NCI-H1105 treated with DMSO at 0.1 percent for 48 hours (cell line): ENCODE measurements at places on chromosomes 5 and 9.

- no peak for DNase-seq
These were observed 437.1 kb downstream of the PRR16 start for GRCh38 chr5:120901199-120901598.

GRCh38 chr9:90946982-90947381 is 145.4 kb downstream of the SYK start:
- DNase-seq, result no peak

DNA sequence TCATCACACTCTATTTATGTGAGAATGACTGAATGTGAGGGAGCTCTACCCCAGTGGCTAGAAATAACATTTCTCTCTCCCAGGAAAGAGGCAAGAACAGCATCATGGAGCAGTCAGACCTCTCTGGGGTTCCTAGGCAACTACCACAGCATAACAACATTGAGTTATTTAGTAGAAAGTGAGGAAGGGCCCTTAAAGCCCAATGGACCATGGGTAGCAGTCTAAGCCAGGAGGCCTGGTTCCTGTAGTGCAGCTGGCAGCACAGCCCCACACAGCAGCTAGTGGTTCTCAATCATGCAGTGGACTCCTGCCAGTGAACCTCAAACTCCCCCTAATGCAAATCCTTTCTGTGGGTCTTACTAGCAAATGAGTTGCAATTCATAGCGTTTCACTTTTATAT is 55.3 kb downstream of the SPEF2 start:
- DNase-seq, result no peak

DNA sequence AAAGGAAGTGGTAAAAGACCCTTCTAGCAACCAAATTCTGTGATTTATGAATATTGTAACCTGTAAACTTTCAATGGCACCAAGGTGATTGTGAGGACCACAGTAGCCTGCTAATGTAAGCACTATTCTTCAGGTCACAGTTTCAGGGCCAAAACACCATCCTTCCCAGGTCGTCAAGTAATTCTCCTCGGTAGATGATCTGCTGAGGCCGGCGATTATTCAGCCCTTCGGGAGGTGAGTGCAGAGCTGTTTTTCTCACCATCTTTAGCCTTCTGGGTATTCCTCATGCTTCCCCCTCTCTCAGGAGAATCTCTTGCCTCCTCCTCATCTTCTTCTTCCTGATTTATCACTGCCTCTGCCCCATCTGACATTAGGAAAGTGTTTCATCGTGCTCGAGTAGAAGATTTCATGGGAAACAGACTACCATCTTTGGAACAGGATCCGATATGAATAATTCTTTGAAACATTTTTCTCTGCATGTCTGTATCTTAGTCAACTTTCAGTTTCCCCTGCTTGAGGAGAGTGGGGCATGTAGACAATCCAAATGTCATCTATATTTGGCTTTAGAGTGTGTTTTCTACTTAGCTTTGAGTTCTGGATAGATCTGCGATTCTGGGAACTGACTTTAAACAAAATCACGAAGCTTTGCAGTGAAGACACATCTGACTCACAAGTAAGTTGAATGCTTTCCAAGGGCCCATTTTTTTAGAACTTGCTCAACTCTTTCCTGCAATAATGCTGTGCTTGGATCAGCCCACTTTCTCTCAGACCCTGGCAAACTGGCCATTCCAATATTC is 173.9 kb downstream of the AOPEP start:
- DNase-seq, result no peak

DNA sequence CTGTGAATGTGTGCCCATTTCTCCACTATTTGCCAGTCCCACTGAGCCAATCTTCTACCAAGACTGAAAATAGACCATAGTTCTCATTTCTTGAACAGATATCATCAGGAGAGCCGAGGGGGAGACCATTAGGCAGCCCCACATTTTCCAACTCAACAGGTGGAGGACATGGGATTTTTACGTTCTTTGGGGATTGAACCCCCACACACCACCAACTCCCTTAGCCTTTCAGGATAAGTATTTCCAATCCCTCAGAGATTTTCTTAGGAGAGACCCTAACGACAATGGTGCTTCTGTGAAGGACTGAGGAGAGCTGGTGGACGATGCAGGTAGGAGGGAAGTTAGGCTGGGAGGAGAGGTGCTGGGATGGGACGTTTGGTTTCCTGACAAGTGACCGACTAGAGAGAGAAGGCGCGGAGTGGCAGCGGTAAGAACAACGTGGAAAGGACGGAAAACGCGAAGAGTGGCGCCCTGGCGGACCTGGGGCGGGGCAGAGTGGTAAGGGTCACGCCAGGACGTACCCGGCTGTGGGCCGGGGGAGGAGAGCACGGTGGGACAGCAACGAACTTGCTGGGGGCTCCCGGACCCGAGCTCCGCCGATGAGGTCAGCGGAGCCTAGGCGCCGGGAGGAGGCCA is 681 bp upstream of the CHSY3 start:
- no peak for DNase-seq

- peak; percentile 63 for DNase-seq
These were observed 161.1 kb upstream of the CDH12 start for GRCh38 chr5:23014266-23014665.

DNA sequence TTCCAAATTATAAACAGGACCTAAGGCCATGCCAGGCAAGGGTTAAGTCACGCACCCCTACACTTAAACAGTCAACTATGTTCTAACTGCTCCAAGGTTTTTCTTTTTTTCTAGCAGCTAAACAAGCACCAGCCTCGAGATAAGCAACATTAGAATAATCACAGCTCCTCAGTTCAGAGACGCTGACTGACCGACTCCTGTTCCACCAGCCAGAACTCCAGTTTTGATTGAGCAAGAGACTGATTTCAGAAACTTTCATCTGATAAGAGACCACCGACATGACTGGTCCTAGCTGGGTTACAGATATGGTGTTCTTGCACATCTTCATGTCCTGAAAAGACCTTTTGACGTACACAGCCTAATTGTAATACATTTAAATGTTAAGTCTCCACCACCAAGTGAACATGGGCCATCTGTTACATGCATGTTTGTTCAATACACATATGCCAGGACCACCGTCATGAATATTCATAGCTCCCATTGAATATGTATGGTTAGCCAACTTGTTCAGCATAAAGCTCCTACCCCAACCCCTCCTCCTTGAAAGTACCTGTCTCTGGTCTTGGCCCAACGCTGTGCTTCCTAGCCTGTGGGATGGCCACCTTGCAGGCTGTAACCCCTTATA is 23.7 kb upstream of the OTULINL start:
- no peak for DNase-seq

- no peak for DNase-seq
These were observed 16.9 kb downstream of the TEK start for GRCh38 chr9:27125936-27126335.

DNA sequence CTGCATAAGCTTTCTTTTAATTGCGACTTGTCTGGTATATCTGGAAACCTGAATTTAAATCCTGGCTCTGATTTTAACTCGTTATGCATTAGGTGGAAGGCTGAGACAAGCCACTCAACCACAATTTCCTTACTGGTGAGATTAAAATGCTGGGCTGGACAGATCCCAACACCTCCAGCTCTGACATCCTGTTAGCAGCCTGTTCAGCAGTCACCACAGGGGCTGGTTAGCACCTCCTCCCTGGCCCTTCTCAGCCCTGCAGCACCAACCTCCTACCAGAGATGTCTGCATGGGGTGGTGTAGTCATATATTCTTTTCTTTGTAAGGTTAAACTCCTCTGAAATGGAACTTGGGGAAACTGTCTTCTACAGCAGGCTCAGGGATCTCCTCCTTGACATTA is 156.5 kb upstream of the NFIL3 start:
- DNase-seq, result no peak
